ENCODE measurements at places on chromosomes 3 and 15.

GRCh38 chr15:92877000-92877399 lies 23.1 kb upstream of the CHD2 start:
- no peak for DNase-seq

DNA sequence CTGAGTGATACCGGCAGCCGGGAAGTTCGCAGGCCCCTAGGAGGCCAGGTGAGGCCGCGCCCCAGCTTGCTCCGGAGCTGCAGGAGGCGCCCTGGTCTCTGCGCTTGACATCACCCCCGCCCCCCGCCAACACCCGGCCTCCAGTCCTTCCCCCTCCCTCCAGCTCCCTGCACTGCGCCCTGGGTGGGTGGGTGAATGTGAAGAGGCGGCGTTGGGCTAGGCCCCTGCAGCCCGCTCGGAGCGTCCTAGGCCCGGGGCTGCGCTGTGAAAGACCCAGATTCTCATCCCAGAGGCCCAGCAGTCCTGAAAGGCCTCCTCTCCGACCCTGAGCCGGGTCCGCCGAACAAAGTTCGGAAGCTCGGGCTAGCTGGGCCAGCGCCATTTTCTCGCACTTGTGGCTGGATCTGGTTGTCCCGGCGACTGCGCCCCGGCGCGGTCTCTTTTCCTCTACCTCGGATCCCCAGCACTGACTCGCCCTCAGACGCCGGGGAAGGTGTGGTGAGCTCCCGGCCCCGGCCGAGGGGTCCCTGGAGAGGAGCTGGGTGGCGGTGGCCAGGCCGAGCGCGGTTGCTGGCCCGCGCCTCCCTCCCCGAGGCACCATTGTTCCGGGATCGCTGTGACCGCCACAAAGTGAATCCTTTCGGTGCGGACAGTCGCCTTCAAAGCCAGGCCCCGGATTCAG lies 12.9 kb downstream of the ZIC4 start:
- no peak for DNase-seq

DNA sequence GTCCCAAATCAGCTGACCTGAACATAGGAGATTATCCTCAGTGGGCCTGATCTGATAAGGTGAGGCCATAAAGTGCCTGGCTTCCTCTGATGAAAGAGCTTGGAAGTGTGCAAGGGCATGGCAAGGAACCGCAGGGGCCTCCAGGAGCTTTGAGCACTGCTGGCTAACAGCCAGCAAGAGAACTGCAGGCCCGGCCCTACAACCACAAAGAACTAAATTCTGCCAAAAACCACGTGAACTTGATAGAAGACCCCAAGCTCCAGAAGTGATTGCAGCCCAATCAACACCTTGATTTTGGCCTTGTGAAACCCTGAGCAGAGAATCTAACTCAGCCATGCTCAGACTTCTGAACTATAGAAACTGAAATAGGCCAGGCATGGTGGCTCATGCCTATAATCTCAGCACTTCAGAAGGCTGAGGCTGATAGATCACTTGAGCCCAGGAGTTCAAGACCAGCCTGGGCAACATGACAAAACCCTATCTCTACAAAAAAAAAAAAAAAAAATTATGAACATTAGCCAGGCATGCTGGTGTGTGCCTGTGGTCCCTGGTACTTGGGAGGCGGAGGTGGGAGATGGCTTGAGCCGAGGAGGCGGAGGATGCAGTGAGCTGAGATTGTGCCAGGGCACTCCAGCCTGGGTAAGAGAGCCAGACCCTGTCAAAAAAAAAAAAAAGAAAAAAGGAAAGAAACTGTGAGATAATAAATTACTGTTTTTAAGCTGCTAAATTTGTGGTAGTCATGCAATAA lies 7.7 kb upstream of the DIS3L start:
- DNase-seq: no peak

DNA sequence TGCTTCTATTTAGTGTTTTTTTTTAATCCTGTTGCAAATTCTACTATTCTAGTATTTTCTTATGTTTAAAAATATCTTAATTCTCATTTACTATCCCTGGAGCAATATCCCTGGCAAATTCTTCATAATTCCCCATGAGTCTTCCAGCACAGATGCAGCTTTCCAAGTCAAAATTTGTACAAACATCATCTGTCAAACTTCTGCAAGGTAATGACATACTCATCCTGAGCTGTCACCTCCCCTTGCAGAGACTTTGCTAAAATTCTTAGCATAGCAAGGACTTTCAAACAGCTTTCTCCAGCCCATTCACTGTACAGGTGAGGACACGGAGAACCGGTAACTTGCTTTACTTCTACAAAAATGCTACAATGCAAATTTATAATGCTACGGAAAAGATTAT lies 28.6 kb upstream of the VGLL4 start:
- no peak for DNase-seq

GRCh38 chr3:45790596-45790995 lies 5.7 kb downstream of the SLC6A20 start:
- DNase-seq: no peak

GRCh38 chr3:187747506-187747905 lies 2.2 kb upstream of the BCL6 start:
- DNase-seq: no peak

DNA sequence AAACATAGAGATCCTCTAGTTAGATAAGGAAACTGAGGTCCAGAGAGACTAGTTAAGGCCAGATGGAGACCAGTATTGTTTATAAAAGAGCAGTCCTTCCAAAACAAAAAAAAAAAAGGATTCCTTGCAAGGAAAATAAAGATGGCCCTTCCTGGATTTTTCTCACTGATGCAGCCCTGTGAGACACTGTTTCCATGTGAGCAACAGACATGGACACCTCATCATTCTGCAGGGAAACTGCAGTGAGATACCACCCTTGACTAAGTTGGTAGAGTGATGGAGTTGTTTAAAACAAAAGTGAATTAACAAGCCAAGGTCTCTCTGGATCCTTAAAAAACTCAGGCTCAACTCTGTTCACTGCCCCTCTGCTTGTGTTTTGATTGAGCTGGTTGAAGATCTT lies 65.6 kb upstream of the MYZAP start:
- DNase-seq: no peak

GRCh38 chr3:129434140-129434539 lies 5.6 kb downstream of the MBD4 start:
- no peak for DNase-seq

DNA sequence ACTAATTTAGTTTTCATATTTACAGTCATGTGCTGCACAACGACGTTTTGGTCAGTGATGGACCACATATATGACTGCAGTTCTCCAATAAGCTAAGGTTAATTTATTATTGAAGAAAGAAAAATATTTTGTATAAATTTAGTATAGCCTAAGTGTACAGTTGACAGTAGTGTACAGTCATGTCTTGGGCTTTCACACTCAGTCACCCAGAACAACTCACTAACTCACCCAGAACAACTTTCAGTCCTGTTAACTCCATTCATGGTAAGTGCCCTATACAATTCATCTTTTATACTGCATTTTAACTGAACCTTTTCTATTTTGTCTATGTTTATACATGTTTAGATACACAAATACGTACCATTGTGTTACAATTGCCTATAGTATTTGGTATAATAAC lies 3.8 kb upstream of the GABRR3 start:
- DNase-seq: no peak

DNA sequence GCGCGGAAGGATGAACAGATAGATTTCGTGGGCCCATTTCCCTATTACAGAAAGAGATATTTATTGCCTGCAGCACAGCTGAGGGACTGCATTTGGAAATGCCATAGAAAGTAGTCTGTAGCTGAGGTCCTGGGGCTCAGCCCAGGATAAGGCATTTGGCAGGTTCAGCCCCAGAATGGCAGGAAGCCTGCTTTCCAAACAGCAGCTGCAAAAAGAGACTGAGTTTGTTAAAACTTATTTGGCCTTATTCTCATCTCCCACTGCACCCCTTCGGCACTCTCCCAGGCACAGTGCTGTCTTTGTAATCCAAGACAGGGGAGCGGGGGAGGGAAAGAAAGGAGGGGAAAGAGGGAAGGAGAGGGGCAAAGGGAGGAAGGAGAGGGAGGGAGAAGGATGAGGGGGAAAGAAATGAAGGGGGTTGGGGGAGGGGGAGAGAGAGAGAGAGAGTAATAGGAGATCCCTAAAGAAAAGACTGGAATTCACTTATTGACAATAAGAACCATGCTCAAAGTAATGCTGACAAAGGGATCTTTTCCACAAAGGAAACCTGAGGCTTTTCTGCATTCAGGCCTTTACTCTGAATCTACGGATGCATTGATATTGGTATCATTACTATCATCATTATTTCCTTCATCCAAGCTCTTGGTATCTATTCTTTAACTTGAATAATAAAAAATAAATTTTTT lies 94.0 kb upstream of the LRRN1 start:
- no peak for DNase-seq

DNA sequence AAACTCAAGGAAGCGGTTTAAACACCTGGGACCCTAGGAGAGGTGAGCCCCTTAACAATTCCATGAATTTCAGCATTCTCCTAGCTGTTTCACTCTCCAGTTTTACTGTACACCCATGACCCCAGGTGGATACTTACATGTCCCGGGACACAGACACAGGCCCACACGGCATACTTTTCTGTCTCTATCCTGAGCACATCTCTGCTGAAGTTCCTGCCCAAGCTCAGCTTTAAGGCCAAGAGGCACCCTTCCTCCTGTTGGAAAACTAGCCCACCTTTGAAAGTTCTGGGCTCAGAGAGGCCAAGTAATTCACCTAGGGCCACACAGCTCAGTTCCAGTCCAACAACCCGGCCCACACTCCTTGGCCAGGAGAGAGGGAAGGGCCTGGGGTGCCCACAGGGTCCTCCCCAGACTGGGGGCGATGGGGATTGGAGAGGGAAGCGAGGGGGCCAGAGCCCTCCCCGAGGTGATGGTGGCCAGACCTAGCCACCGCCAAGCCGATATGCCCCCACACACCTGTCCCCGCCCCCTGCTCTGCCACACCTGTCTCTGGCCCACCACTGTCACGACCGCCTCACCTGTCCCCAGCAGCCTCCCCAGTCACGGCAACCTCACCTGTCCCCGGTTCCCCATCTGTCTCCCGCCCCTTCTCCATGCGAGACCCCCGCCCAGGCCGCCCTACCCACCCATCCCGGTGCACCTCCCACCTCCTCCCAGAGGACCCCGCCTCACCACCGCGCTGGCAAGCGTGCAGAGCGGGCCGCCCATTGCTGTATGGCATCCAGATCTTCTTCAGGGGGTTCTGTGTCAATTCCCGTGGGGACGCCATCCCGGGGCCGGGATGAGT lies 431 bp downstream of the PFKFB4 start:
- no peak for DNase-seq

GRCh38 chr3:83023086-83023485 lies 1261.6 kb upstream of the GBE1 start:
- DNase-seq: no peak

Measured in activated CD4-positive, alpha-beta T cell treated with anti-CD3 and anti-CD28 coated beads for 1 hour (primary cell).